ENCODE measurements at places on chromosomes 4 and X.

GRCh38 chr4:183354219-183354618 lies 32.0 kb upstream of the CLDN24 start:
- no peak for DNase-seq

DNA sequence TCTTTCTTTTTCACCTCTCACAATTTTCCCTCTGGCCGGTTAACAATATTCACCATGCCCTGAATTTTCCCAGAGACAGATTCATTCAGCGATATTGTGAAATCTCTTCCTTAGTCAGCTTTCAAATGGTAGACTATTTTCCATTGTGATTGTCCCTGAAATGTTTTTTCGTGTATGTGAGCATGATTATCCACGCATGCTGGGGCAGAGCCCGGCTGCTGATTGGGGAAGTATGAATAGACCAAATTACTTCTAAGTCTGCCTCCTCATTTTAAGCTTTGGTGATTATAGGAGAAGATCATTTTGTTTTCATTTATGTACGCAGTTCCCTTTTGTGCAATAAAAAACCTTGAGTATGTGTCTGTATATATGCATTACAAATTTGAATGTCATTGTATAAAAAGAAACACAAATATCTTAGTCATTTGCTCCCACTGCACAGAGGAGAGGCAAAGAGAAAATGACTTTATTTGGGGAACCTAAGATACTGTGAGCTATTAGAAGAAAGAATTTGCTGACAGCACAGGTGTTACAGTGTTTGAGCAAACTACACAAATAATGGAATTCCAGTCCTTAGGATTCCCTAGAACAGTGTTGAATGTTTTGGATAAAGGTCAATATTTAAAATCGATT lies 11.3 kb downstream of the DTHD1 start:
- no peak for DNase-seq

- DNase-seq: no peak
Observed at GRCh38 chr4:139488442-139488841, 34.5 kb downstream of the RAB33B start.

GRCh38 chr4:153257151-153257620 lies 52.9 kb downstream of the TRIM2 start:
- peak; percentile 72 for DNase-seq

- no peak for DNase-seq
Observed at GRCh38 chrX:8636497-8636896, 95.4 kb downstream of the ANOS1 start.

DNA sequence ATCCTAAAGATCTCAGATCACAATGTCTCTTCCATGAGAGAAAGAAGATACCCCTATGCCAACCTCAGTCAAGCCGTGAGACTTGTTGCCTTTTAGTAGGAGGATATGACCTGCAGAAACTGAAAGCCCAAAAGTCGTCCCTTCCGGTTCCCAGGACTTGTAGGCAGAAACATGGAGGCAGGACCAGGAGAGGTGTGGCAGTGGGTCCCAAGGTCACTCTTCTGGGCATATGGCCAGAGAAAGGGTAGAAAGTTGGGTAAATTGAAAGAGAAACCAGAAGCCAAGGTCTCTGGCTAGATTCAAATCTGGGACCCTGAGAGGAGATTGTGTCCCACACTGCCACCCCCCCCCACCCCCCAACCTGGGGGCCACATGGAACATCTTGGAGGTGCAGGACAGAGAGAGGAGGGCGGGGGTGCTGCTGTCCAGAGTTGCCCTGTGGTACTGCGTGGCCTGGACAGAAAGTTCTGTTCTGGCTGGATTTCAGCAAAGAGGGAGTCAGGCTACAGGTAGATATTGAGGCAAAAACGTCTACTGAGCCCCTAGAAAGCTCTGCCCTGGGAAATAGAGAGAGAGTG lies 55.4 kb downstream of the DDX3X start:
- no peak for DNase-seq

GRCh38 chr4:1126506-1126905 lies 13.1 kb upstream of the RNF212 start:
- peak; percentile 51 for DNase-seq

- no peak for DNase-seq
Observed at GRCh38 chrX:71607488-71607887, 10.8 kb downstream of the CXCR3 start.

- DNase-seq: peak; percentile 35
Observed at GRCh38 chr4:73897380-73898136, 28.4 kb downstream of the CXCL1 start.

DNA sequence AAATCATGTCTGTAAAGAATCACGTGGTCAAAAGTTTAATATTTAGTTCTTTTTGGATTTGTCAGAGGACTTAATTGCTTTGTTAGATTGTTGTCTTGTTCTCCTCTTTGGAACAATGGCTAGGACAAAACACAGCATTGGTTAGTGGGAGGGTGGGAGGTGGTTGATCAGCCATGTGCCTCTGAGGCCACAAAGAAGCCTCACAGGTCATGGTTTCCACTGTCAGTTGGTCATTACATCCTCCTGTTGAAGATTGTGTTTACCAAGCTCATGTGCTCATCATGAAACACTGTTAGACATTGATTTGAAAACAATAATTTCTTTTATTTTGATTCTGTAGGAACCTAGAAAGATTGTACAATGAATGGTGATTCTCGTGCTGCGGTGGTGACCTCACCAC lies 31.9 kb downstream of the ADD1 start:
- DNase-seq: no peak

DNA sequence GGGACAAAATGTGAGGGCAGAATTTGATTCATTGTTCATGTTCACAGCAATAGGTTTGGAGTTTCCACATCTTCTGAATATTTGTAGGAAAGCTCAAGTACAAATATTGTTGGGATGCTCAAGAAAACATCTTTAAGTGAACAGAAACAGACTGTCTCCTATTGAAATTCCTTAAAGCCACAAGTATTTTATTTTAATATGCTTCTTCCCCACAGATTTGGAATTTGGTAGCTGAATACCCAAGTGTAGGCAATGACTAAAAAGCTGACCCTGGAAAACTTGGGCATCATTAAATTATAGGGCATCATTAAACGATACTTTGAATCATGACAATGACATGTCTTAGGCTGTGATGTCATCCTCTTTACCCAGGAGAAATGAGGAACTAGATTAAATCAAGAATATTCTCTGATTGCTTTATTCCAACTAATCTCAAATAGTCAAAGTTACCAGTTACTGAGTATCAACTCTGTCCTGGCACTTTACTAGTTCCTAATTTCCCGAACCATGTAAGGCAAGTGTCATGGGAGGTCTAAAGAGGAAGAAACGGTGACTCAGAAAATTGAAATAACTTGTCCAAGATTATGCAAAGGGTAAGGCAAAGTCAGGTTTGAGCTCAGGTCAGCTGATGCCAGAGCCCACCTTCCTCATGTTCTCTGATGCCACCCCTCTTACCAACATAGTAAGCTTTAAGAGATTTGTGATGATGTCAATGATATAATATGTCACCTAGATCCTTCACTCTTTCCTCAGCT lies 223.1 kb upstream of the LEF1 start:
- DNase-seq: peak; percentile 2

DNA sequence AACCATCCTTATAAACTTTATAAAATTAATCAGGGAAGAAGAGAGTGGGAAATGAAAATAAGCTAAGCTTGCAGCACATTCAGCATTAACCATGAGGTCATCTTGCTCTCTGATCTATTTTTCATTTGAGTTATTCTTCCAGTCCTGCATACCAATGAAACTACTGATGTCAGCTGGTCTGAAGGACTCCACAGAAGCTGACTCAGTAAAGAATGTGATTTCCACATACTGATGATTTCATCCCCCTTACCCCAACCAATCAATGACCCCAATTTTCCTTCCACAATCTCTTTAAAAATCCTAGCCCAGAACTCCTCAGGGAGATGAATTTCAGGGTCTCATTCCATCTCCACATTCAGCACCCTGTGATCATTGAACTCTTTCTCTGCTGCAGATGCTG lies 18.8 kb upstream of the DSPP start:
- DNase-seq: peak; percentile 85

DNA sequence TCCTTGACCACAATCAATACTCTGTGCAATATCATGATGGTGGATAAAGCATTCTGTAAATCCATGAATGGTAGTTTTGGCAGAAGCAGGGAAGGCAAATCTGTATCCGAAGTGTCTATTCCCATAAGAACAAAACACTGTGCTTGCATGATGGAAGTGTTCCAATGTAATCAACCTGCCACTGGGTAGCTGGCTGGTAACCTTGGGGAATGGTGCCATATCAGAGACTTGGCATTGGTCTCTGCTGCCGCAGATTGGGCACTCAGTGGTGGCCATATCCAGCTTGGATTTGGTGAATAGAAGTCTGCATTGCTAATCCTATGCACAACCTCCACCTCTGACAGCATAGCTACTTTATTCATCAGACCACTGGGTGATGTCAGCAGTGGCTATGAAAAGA lies 114.3 kb upstream of the EMCN start:
- DNase-seq: no peak

DNA sequence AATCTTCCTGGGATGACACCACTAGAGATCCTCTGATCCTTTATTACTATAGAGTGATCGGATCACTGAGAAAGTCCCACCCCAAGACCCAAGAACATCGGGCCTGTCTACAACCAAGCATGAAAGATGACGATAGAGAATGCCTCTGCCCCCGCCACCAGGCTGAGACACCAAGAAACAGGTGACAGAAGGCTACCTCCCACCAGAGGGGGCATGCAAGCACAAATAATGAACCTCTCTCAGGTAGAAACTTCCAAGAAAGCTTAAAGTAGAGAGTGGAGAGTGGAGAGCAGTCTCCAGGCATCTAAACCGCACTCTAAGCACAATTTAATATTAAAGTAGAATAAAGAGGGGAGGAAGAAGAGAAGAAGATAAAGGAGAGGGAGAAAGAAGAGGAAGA lies 402.6 kb downstream of the INPP4B start:
- DNase-seq: no peak

GRCh38 chr4:139555705-139556070 lies 331 bp downstream of the SETD7 start:
- DNase-seq: peak; percentile 48

GRCh38 chr4:189858435-189858834 lies 82.2 kb upstream of the FRG1 start:
- no peak for DNase-seq

DNA sequence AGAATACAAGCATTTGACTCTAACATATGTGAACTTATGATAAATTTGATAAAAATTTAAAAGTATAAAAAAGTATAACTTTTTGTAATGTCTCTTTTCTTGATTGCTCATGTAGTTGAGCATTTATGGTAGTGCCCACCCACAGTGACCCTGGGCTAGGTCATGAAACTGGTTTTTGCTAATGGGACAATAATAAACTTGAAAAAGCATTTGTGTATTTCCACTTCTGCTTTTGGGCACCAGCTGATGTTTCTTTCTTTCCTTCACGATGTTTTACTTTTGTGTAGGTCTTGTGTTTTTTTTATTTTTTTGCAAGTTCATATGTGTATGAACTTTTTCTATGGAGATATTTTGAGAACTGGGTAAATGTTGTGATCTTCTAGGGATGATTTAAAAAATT lies 313.1 kb downstream of the CBLL2 start:
- no peak for DNase-seq

DNA sequence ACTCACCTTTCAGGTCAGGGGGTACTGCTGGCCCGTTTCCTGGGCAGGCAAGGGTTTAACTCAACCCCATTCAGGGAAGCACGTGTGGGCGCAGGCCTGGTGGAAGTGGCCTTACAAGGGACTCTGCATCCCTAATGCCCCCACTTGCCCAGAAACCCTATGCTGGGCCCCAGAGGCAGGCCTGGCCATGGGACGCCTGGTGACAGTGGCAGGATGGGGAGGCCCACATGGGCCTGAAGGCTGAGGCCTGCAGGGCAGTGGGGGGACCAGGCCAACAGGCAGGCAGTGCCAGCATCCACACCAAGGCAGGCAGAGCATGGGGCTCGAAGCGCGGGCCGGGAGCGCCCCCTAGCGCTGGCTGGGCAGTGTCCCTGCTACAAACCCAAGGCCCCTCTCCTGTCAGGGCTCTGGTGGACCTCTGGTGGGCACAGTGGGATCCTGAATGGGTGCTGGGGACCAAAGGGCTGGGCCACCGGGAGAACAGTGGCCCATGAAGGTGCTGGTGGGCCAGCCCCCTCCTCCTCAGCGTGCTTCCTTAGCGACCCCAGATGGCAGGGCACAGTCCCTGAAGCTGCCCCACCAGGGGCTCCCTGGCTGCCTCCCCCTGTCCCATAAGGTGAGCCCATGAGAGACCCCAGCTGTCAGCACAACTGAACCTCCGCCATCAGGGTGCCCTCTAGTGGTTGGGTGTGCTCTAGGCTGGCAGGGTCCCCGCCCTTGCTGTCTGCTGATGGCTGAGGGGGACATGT lies 16.8 kb downstream of the FGFR3 start:
- peak; percentile 68 for DNase-seq

DNA sequence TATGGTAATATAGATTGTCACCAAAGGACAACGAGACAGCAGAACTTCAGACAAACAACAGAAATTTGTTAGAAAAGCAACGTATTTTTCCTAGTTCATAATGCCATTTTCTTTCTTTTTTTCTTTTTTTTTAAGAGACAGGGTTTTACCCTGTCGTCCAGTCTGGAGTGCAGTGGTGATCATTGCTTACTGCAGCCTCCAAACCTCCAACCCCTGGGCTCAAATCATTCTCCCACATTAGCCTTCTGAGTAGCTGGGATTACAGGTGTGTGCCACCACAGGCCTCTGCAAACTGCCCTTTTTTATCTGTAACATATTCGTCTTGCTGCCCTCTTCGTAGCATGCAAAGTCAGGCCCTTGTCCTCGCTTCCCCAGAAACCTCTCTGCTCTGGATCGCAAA lies 116.5 kb upstream of the PDLIM3 start:
- DNase-seq: no peak

- peak; percentile 56 for DNase-seq
Observed at GRCh38 chr4:147542229-147542990, 61.5 kb downstream of the EDNRA start.

- DNase-seq: no peak
Observed at GRCh38 chrX:131216828-131217227, 72.3 kb downstream of the IGSF1 start.

GRCh38 chr4:130424211-130424610 lies 1328.3 kb downstream of the C4orf33 start:
- no peak for DNase-seq

- no peak for DNase-seq
Observed at GRCh38 chr4:186798951-186799659, 75.4 kb upstream of the FAT1 start.

DNA sequence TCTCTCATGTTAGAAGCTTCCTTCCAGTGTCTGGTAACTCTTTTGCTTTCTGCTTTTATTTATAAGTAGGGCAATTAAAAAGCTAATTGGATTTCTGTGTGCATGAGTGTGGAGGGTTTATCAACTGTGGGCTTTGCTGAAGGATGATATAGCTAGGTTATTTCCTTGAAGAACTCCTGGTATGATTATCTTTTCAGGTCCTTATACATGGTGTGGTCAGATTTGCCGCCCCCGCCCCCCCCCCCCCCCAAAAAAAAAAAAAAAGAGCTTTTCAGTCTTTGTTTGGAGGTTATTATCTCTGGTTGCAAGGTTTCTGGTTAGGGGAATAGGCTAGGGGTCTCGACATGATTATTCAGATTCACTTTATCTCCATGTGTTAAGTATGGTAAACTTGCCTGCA lies 35.9 kb downstream of the MOB1B start:
- DNase-seq: no peak

DNA sequence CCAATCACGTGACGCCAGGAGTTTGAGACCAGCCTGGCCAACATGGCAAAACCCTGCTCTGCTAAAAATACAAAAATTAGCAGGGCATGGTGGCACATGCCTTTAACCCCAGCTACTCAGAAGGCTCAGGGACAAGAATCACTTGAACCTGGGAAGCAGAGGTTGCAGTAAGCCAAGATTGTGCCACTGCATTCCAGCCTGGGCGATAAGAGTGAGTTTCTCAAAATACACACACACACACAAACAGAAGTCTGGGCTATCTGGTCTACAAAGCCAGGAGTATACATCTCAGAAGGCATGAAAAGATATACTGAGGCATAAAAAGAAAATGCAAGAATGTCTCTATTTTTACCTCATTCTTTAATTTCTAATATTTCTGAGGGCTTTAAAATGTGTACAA lies 11.3 kb downstream of the YTHDC1 start:
- no peak for DNase-seq
